ENCODE measurements at places on chromosomes 16 and 17.

DNA sequence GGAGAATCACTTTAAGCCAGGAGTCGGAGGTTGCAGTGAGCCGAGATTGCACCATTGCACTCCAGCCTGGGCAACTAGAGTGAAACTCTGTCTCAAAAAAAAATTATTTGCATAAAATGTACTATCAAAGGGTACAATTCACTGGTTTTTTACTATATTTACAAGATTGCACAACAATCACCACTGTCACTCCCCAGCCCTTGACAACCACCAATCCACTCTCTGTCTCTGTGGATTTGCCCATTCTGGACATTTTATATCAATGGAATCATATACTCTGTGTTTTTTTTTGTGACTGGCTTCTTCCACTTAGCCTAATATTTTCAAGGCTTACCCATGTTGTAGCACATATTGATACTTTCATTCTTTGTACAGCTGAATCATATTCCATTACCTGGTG lies 18.8 kb downstream of the TBX2 start:
- no peak for DNase-seq

- peak; percentile 19 for DNase-seq
Observed at GRCh38 chr16:23905027-23905426, 69.2 kb downstream of the PRKCB start.

- DNase-seq = no peak
Observed at GRCh38 chr17:70158180-70158579, 11.2 kb upstream of the KCNJ2 start.

DNA sequence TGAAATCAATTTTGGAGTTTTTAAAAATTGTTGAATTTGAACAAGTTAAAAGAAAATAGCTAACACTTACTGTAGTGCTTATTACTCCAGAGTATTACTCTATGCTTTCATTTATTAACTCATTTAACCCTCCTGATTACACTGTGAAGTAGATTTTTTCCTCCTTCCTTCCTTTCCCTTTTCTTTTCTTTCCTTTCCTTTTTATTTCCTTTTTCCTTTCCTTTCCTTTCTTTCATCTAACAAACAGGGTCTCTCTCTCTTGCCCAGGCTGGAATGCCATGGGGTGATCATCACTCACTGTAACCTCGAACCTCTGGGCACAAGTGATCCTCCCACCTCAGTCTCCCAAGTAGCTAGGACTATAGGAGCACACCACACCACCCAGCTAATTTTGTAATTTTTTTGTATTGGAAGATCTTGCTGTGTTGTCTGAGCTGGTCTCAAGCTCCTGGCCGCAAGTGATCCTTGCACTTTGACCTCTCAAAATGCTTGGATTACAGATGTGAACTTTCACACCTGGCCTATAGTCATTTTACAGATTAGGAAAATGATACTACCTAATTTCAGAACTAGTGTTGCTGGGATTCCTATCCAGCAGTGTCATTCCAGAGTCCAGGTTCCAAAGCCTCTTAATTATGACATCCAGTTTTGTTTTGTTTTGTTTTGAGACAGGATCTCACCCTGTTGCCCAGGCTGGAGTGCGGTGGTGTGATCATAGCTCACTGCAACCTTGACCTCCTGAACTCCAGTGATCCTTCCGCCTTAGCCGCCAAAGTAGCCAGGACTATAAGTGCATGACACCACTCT lies 59.9 kb downstream of the TAOK1 start:
- no peak for DNase-seq

- DNase-seq = no peak
Observed at GRCh38 chr16:14454391-14454790, 175.7 kb downstream of the PARN start.

DNA sequence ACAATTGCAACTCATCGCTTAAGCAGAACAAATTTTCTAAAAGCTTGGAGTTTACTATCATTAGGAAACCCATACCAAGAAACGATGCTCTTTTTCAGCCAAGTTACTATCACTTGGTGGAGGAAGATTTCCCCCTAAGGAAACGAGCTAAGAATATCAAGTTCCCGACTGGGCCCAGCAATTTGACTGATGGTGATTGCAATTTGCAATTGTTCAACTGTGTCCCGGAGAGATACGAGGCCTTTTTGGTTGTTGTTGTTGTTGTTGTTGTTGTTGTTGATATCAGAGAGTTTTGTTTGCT lies 6.2 kb downstream of the HS3ST3A1 start:
- DNase-seq = no peak

GRCh38 chr17:65564793-65565192 lies 3.3 kb upstream of the AXIN2 start:
- DNase-seq = no peak

DNA sequence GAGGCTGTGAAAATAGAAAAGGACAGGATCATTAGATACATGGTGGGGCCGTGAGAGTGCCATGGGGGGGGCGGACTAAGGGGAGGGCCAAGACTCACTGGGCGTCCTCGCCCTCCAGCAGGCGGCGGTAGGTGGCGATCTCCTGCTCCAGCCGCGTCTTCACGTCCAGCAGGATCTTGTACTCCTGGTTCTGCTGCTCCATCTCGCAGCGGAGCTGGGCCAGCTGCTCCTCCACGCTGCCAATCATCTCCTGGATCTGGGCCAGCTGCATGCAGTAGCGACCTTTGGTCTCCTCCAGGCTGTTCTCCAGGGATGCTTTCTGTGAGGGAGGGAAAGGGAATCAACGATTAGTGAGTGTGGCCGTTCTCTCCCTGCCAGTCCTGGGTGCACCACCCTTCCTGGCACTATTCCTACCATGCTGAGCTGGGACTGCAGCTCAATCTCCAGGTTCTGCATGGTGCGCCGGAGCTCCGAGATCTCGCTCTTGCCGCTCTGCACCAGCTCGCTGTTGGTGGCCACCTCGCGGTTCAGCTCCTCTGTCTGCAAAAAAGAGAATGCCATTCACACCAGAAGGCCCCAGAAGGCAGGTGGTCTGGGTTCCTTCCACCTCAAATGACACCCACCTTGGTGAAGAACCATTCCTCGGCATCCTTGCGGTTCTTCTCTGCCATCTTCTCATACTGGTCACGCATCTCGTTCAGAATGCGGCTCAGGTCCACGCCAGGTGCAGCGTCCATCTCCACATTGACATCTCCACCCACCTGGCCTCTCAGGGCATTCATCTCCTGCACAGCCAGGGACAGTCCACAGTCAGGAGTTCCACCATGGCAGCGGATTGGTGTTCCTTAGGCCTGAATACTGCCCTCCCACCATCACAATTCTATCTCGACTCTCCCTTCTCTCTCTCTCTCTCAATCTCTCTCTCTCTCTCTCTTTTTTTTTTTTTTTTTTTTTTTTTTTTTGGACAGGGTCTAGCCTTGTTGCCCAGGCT lies 3.3 kb downstream of the KRT14 start:
- no peak for DNase-seq

GRCh38 chr16:28524681-28525171 lies 14.0 kb downstream of the NUPR1 start:
- DNase-seq = no peak

DNA sequence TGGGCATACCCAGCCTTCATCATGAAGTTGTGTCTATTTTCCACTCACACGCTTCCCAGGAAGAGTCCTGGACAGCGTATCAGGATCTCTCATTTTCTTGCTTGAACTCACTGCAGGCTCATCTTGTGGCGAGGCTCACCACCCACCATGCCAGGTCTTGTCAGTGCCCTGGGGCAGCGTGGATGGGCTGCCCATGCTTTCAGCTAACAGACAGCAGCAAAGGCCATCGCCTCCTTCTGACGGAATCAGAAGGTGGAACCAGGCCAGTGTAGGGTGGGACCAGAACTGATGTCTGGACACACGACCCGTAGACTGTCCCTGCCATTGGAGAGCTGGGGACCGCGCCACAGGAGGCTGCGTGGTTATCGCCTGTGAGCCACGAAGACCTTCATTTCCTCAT lies 169.4 kb downstream of the FOXL1 start:
- DNase-seq = no peak

- DNase-seq = no peak
Observed at GRCh38 chr16:27321013-27321915, 7.5 kb downstream of the IL4R start.

DNA sequence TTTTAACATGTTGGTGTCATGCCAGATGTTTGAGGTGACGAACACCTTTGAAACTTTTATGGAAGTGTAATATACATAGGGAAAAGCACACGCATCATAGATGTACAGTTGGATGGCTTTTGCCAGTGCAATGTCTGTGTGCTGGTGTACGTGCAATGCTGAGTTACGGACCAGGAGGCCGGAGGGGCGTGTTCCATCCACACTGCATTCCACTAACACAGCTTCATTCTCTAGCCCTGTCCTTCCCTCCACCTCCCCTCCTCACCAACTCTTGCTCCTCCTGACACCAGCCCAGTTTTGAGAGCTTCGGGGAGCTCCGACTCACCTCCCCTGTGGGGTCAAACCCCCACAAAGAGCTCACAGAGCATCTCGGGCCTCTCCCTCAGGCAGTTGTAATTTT lies 358.8 kb downstream of the C16orf95 start:
- DNase-seq = no peak

DNA sequence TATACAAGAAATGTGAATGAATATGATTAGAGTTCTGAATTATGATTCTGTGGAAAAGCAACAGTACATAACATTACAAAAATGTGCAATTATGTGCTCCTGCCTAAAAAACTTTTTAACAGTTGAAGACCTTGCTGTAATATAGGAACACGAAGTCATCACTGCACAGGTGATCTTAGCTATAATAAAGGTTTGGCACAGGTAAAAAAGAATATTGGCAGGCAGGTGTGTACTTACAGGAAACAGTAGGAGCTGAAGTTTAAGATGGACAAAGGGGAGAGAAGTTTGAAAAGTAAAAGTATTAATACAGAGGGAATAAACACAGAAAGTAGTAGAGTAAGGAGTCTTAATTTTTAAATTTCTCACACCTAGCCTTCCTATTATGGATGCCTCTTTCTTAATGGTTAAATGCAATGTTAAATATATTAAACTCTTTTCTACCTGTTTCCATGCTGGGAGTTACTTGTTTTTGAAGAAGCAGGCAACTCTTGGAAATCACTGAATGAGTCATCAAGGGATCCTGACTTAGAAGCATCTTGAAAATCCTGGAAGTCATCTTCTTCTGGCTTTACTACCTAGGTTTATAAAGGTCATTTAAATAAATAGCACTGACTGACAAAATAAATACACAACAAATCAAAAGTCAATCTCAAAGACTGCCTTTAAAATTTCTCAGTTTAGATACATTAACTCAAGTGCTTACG lies 40.7 kb downstream of the SYNRG start:
- DNase-seq = no peak

DNA sequence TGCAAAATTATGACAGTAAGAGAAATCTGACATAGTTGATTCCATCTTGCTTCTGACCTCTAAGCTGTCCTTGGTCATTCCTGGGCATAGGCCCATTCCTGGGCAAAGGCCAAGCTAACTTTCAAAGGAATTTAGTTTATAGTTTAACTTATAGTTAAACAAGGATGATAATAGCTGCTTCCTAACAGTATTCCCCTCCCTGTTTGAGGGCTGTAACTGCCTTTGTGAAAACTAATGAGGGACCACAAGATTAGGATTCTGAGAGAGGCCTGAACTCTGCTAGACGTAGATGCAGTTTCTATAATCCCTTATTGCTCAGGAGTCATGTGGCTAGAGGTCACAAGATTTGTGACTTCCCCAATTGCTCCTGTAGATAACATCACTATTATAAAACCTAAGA lies 80.2 kb upstream of the ASIC2 start:
- DNase-seq = no peak

DNA sequence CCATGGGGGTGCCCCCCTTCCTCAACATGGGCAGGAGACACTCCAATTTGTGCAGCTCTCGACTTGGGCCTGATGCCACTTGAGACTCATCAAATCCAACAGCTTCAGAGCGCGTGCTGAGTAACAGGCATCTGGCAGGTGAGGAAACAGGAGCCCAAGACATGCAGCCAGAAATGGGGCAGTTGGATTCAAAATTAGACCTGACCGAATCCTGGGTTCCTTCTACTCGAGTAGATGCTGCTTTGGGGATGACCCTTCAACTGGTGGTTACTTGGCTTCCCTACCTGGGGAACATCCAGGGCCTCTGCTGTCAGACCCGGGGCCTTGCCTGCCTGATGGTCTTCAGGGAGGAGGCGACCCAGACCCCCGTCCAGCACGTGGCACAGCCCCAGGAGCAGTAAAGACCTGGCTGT lies 488 bp upstream of the NTN3 start:
- no peak for DNase-seq

DNA sequence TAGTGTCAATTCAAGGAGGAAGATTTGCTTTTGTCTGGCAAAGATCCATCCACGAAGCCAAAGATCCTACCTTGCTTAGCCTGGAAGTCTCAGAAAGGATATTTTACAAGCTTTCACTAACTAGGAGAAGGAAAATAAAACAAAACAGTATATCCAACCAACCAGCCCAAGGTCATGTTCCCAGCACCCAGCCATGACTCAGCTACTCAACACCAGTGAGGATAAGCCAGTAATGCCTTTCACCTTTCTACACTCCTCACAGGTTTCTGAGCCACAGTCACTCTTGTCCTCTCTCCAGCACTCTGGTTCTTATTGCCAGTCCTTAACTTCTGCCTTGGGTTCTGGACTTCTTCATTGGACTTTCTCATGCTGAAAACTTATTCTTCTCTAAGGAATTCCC lies 116.2 kb downstream of the CDH11 start:
- no peak for DNase-seq

DNA sequence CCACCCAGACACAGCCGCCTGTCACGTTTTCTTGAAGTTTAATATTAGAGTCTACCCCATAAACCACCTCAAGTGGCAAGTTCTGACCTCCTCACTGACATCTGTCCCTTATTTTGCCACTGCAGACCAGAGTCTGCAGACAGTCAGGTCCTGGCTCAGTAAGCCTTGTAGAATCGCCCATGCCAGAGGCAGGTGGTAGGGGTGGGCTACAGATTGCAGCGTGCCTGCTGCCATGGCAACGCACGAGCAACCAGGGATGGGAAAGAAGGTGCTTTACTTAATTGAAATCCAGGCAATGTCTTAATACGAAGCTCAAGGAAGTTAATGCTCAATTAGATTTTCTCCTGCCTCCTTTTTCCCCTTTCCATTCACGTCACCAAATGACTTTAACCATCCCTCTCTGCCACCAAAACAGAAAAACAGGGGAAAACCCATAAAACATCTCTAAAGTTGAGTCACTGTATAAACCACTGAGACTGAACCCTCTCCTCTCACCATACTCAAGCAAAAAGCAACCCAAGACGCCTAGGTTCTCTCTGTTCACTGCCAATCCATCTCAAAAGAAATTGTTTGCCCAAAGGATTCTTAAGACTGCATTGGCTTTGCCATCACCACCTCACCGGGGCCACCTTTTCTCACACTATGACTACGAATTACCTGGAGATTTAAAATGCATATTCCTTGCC lies 228.8 kb downstream of the SLC39A11 start:
- no peak for DNase-seq

GRCh38 chr16:3909791-3910583 lies 29.5 kb upstream of the CREBBP start:
- DNase-seq = no peak
